Common myeloid progenitor, CD34-positive (primary cell): ENCODE measurements at places on chromosomes 2 and 18.

GRCh38 chr2:70901227-70902066 lies 34.3 kb upstream of the ATP6V1B1 start:
- no peak for DNase-seq

DNA sequence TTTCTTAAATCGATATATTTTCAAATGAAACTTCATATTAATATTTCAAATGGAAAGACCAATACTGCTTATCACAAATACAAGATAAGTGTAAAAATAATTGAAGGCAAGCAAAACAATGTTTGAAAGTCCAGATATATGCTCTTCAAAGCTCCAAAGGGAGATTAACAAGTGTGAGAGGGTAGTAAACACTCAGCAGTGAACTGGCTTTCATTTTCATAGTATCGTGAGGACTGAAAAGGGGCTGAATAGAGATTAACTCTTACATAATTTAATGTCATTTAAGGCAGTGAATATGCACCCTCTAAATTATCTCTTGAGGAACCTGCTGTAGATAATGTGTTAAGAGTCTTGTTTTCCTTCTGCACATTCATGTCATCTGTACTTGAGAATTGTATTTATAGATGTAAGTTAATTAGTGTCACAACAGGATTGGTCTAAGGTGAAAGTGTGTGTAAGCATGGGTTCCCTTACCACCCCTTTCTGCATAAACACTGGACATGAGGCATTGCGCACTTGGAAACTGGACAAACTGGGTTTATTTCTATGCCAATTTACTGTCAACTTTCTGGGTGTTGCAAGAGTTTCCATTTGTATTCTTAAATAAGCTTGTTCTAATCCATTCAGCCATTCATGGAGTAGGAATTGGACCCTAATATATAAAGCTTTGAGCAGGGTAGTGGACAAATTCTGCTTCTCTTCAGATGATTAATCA lies 76.7 kb upstream of the SESTD1 start:
- no peak for DNase-seq

GRCh38 chr2:81714817-81715216 lies 1410.3 kb upstream of the LRRTM1 start:
- DNase-seq: no peak

- DNase-seq: no peak
These were observed 2.2 kb downstream of the CNOT9 start for GRCh38 chr2:218570850-218571249.

DNA sequence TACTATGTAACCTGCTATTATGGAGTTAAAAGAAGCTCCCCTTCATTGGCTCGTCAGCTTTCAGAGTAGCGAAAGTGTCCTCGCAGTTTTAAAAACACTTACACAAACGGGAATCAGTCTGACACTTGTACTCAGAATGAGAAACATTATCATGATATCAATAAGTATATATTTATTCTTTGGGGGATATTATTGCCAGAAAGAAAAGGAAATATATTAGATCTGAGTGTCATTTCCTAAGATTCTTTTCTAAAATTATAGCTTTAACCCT lies 584.5 kb downstream of the ZEB2 start:
- DNase-seq: no peak

DNA sequence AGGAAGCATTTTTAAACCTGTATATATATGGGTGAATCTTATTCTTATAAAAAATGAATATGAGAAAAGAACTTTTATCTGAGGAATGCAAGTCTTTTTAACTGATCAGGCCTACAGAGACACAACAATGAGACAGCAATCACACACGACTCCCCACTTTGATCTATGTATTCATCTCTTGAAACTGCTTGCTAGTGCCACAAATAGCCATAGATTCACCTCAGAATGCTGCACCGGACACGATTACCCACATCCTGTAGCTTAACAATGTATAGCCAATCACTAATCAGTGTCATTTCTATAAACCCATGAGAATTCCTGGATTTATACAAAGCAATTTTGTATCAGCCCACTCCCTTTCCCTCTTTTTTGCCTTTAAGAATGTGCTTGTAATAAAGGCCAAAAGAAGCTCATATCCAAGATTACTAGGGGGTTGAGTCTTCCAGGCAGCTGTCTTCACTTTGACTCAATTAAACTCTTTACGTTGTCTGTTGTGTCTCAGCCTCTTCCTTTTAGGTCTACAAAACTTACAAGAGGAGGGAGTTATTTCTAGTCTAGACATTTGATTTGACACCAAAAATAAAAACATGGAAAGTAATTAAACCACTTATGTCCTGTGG lies 94.9 kb downstream of the MBD2 start:
- no peak for DNase-seq

- no peak for DNase-seq
These were observed 70.5 kb upstream of the NT5C1B start for GRCh38 chr2:18659915-18660314.
